Left kidney (tissue), 8 donors: ENCODE measurements at places on chromosomes 12 and 14.

DNA sequence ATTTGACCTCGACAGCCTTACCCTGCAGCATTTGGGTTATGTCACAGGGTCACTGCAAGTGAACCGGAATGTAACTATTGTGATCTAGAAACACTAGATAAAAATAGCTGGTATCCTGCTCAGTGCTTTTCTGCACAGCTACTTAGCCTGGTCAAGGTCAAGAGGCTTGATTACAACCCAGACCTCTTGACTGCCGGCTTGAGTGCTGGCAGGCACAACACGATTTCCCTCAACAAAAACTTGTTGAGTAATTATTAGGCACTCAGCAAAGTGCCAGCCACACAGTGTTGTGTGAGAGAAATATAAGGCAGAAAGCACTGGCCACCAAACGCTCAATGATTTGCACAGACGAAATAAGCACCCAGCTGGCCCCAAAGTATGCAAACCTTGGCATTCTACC, 156.7 kb downstream of the NUAK1 start:
- no peak for DNase-seq

GRCh38 chr12:129911428-129912049, 7.7 kb upstream of the TMEM132D start:
- DNase-seq: peak; percentile 51

DNA sequence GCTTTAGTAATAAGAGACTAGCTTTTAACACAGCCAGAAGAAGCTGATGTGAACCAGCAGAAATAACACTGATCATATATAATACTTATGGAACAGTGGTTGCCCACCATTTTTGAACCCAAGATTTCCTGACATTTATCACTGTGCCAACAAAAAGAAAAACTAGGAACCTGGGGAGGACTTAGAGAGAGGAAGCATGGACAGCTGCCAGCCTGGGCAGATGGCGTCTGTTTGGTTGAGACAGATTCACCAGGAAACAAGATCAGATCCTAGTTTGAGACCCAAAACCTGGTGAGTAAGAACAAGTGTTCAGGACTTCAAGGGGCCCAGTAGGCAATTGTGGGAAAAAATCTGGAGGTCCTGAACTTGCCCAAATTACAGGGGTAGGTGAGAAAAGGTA, 95.3 kb downstream of the BICD1 start:
- no peak for DNase-seq

GRCh38 chr14:90699016-90699415, 117.2 kb downstream of the TTC7B start:
- no peak for DNase-seq

- DNase-seq: no peak
These were observed 42.2 kb upstream of the MBIP start for GRCh38 chr14:36362648-36363047.

DNA sequence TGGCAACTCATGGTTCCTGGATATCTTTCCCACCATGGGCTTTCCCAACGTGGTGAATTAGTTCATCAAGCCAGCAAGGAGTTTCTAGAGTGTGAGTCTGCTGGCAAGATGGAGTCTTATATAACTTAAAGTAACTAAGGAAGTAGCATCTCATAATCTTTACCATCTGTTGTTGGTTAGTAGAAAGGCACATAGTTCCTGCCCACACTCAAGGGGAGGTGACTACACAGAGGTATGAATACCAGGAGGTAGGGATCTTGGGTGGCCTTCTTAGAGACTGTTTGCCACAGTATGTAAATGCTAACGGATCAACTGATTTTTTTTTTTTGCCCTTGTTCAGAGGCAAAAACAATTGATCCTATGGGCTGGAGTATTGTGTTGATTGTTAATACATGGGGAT, 446.9 kb downstream of the ATP23 start:
- DNase-seq: no peak

- no peak for DNase-seq
These were observed 492 bp upstream of the BTBD6 start for GRCh38 chr14:105247715-105248367.

DNA sequence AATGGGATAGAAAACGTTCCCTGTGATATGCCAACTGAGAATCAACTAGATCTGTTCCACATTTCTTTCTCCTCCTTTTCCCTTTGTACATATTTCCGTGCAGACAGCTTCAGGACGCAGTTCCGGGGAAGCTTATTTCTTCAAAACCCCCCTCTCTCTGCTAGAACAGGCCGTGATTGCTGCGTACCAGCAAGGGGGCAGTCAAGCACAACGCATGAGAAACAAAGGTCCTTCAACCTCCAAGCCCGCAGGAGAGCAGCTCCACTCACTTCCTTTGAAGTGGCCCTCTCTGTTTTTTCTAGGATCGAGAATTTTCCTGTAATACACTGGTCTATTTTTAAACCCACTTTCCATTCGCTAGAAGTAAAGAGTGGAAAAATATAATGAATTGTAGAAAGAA, 80.8 kb downstream of the ZNF664 start:
- peak; percentile 80 for DNase-seq

GRCh38 chr12:45338272-45338671, 122.4 kb downstream of the ANO6 start:
- no peak for DNase-seq

- no peak for DNase-seq
These were observed 37.0 kb upstream of the BAZ1A start for GRCh38 chr14:34912182-34912581.

GRCh38 chr14:67814821-67815220, 1.6 kb downstream of the ZFYVE26 start:
- DNase-seq: no peak
